Stimulated activated CD8-positive, alpha-beta memory T cell treated with anti-CD3 and anti-CD28 coated beads, Interleukin-4, amount 100 ng/mL, for 1 hour (primary cell): ENCODE measurements at places on chromosomes 3 and 15.

DNA sequence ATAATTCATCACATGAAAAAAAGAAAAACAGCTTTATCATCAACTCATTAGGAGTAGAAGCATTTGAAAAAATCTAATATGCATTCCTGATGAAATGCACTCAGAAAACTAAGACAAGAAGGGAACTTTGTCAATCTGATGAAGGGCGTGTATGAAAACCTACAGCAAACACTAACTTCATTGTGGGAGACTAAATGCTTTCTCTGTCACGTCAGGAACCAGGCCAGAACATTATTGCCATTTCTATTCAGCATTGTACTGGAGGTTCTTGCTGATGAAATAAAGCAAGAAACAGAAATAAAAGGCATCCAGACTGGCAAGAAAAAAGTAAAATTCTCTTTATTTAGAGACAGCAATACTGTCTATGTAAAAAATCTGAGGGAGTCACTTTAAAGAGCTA, 235.2 kb downstream of the GABRB3 start:
- no peak for DNase-seq

- no peak for DNase-seq
Measured at GRCh38 chr3:177111541-177111949, 85.7 kb downstream of the TBL1XR1 start.

GRCh38 chr3:117903226-117903625, 1131.4 kb downstream of the IGSF11 start:
- no peak for DNase-seq

- DNase-seq, result no peak
Measured at GRCh38 chr3:191412759-191413158, 48.2 kb upstream of the PYDC2 start.

GRCh38 chr3:42772670-42773408, at the start of gene CCDC13:
TSS of gene CCDC13 (minus strand) at chr3:42773253. CDS start at chr3:42758345, 14,908 bp downstream.
- DNase-seq, result peak; percentile 82

DNA sequence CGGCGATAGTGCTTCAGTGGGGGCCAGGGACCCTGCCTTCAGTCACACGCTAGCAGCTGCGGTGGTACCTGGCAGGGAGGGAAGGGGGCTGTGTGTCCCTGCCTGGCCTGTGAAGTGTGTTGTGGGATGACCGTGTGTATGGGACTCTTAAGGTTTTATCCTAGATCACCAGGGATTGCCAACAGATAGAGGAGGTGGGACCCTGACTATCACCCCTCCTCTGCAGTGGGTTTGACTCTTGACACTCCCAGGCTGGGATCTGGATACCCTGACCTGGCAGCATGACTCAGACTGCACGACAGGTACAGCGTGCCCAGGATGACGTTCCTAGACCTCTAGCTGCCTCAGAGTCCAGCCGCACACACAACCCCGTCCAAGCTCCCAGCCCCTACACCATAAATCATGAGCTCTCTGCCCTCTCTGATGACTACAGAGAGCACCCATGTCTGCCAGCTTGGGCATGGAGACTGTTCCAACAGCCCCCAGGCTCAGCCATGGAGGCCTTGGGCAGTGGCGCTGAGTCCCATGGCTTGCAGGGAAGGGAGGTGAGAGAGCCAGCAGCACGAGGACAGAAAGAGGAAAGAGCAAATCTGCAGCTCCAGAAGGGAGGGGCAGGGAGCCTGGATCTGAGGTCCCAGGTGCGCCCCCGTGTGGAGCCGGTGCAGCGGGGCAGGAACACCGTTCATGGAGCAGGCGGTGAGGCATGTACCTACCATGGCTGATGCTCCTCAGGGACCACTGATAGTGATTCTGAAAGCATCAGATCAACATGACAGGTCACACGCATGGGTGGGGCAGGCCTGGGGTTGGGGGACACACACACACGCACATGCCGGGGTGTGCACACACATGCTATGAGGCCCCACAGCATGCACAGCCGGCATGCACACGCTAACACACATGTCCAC, 71.0 kb downstream of the ADAMTS7 start:
- DNase-seq, result no peak

DNA sequence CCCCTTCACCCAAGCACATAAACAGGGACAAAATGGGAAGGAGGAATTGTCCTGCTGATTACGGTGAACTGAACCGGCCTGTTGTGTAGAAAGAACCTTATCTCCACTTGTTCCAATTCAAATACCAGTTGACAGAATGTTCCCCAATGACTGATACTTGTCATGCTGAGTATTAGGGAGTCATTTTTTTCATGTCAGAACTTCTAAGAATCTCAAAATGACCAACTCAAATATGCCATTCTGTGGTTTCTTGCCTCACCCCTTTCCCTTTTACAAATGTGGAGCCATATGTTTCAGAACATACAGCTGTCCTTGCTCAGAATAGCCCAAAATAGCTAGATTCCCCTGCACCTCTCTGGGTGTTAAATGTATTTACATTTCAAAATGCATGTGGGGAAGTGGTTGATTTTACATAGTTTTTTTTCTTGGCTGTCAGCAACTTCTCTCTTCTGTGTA, 405.9 kb upstream of the TBL1XR1 start:
- no peak for DNase-seq

- DNase-seq, result no peak
Measured at GRCh38 chr15:94503293-94503692, 271.9 kb downstream of the MCTP2 start.

DNA sequence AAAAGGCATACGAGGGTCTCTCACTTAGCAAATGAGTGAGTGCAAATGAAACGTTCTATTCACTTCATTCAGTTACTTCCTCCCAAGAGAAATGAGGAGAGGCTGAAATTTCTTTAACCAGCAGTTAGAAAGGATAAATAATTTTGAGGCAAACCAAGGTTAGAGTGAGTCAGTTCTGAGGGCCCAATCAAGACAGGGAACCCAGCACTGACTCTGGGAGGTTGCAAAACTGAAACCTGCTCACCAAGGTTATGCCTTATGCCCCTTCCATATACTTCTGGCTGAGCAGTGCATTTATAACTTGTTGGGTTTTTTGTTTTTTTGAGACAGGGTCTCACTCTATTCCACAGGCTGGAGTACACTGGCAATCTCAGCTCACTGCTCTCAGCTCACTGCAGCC, 4.5 kb upstream of the RPSA start:
- DNase-seq, result no peak

GRCh38 chr15:41367418-41367817, 34.7 kb downstream of the NUSAP1 start:
- no peak for DNase-seq

DNA sequence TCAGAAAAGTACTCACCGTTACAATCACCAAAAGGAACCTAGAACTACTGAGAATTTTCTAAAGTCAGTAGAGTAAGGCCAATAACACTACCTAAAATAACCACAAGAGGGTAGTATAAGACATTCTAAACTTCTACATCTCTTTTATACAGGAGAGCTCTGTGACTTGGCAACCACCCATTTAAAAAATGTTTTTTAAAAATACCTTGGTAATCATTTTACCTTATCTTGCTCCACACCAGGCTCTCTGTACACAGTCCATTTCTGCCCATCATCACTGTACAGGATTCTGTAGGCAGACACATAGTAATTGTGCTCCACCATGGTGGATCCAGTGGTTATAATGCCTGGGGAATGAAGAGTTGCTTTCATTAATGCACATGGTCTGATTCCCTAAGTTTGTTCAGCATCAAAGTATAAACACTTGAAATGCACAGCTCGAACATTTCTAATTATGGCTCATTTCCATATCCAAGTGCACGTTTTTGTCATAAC, 54.5 kb downstream of the ST3GAL6 start:
- no peak for DNase-seq

DNA sequence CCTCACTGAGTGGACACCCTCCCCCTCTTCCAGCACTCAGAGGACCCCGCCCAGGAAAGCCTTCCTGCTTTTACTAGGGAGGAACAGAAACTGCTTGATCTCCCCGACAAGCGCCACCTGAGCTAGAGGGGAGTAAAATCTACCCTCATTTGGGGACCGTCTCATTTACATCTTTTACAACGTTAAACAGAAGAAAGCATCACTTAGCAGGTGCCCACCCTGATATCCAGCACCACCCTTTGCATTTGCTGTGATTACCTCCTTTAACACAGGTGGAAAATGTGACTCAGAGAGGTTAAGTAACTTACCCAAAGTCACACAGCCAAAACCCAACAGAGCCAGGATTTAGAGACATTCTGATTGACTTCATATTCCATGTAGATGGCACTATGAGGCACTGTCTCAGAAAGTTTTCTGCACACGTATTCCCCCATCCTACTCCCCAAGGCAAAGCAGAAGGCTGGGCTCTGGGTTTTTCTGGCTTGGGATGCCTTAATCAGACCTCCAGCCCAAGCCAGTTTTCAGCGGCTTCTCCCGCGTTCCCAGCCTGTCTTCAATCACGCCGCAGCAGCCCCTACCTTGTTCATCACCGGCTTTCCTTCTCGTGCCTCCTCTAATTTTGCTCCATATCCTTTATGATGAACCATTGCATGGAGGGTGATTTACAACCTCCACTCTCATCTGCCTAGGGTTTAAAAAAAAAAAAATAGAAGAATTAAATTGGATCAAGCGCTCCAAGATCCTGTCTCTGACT, 314.6 kb upstream of the PROK2 start:
- no peak for DNase-seq

GRCh38 chr3:69197922-69198530, 75.6 kb upstream of the LMOD3 start:
- peak; percentile 35 for DNase-seq

- DNase-seq, result no peak
Measured at GRCh38 chr3:87488765-87489164, 212.4 kb upstream of the POU1F1 start.

DNA sequence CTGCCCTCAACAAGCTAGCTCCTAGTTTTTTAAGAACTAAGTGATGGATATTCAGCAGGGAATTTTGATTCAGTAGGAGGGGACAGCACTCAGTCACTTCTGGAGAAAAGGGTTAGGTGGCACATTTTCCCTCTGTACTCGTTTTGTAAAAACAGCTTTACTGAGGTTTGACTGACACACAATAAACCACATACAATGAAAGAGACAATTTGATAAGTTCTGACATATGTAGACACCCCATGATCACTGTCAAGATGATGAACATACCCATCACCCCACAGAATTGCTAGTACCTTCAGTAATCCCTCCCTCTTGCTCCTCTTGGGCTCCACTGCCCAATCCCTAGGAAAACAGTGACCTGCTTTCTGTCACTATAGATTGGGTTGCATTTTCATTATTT, 29.0 kb upstream of the PLAAT1 start:
- DNase-seq, result no peak

DNA sequence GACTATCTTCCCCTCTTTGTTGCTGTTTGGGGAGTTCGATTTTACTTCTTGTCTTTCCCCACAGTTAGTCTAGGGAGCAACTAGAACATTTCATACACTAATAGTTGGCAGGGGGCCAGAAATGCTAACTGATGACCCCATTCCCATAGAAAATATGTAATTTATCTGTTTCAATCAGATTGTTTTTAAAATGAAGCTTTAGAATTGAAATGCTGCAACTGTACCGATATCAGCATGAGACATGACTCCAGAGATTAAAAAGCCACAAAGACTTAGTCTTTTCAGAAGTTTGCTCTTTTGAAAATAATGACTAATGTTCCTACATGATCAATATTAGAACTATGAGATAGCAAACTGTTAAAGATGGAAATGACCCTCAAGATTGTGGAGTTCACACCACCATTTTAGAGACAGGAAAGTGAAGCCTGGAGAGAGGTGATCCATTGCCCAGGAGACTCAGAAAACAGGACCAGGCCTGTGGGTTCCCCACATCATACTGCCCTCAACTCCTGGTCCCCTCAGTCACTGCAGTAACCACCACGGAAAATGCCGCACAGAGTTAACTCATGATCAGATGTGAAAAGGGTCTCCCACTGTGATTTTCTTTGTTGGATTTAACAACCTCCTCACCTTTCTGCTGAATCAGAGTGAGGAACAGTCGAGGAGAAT, 130.3 kb downstream of the CHDH start:
- no peak for DNase-seq

DNA sequence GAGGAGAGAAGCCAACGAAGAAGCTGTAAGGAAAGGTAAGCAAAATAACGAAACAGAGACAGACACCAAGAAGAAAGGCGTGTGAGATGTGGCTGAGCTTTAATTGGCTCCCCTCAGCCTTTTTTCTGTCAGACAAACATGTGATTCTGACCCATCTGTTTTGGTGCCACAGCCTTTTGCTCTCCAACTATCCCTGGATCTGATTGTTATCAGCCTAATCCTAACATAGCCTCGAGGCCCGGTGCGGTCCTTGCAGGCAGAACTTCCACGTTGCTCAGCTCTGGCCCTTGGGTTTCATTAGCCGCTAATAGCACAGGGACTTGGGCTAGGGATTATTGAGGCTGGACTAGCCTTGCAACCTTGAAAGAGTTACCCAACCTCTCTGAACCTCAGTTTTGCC, 57.9 kb upstream of the CACNA2D3 start:
- DNase-seq, result no peak

DNA sequence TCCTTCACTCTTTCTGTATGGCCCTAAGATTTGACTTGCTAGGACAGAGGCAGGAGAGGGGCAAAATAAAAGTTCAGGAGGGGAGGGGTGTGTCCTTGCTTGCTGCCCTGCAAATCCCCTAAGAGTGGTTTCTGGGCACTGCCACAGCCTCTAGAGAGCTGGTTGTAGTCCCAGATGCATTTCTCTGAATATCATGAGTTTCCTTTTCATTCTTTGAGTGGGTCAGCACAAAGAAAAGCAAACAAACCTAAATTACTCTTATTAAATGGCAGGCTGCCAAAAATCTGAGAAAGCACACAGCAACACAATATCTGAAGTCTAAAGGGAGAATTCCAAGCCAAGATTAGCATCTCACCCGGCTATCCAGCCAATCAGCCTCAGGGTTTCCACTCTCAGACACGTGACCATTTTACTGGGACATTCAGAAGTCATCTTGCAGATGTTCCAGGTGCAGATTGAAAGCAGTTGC, 919.3 kb downstream of the TUSC7 start:
- DNase-seq, result no peak

GRCh38 chr15:83815506-83815905, 161.6 kb downstream of the ADAMTSL3 start:
- DNase-seq, result no peak

DNA sequence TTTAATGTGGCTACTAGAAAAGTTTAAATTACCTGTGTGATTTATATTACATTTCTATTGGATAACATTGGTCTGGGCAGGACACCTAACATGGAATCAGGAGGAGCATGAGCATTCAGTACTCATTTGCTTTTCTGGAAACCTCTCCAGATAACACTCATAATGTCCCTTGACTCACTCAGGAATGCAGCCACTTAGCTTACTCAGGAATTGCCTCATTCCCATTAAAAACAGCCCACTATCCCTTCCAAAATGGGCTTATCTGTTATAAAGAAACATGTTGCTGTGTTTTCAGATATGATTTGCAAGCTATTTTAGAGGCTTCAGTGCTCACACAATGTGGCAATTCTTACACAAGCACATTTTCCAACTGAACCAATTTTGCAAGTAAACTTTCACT, 17.1 kb downstream of the GBE1 start:
- DNase-seq, result no peak

DNA sequence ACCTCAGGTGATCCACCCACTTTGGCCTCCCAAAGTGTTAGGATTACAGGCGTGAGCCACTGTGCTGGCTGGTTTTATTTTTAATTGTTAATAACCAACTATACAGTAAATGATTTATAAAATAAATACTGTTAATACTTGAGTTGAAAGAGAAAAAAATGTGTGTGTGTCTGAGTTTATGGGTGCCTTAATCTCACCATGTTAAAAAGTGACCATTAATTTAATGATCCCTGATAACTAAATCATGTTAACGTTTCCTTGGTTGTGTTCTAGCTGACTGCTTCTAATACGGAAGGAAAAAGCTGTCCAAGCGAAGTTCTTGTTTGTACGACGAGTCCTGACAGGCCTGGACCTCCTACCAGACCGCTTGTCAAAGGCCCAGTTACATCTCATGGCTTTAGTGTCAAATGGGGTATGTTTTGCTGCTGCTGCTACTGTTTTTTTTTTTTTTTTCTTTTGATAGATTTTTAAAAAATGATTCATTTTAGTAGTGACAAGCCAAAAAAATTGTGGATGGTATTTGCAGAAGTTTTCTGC, 113.5 kb downstream of the GHSR start:
- no peak for DNase-seq
